ENCODE measurements at places on chromosomes 6 and 20.

DNA sequence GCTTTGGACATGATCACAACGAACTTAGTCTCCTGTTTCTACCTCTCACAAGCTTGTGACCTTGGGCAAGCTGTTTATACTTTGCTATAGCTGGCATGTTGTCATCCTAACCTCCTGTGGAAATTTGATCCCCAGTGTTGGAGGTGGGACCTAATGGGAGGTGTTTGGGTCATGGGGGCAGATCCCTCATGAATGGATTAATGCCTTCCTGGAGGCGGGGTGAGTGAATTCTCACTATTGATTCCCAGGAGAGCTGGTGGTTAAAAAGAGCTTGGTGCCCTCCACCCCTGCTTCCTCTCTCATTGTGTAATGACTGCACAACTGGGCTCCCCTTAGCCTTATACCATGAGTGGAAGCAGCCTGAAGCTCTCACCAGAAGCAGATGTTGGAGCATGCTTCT, 228.9 kb downstream of the HIVEP2 start:
- no peak for DNase-seq

GRCh38 chr6:57141451-57142177, 30.5 kb upstream of the BAG2 start:
- DNase-seq = no peak

GRCh38 chr6:168012431-168013249, 15.2 kb downstream of the KIF25 start:
- DNase-seq = no peak

GRCh38 chr6:125821825-125822281, 31.1 kb downstream of the NCOA7 start:
- no peak for DNase-seq

DNA sequence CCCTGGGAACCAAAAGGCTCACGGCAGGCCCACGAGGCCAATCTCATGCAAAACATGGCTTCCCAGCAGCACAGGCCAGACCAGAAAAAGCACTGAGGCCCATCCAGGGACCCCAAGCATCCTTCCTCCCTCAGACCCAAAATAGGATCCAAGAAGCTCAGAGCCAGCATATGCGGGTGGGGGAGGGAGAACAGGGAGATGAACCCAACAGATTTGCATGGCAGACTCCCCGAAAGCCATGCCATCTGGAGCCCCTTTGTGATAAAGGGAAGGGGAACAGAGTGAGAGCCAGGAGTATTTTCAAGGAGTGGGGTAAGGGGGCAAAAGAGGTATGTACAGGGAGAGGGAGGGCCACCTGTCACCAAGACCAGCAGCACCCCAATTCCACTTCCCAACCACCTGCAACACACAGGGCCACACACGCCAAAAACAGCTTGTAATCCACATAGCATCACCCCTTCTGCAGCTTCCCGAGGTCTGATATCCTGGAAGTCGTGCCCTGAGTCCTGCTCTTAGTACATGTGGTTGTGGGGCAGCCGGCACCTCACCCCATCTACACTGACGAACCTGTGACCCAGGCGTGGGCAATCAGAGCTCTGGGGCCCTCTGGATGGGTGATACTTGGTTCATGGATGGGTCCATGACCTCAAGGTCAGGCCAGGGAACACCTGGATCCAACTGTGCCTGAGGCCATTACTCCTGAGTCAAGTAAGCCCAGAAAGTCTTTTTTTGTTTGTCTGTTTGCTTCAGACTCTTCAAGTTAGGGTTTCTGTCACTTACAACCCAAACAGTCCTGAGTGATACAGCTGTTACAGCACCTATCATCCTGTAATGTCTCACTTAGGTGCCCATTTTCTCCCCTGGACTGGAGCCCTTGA, 24.4 kb downstream of the PREX1 start:
- DNase-seq = no peak

GRCh38 chr6:166927935-166928643, 28.3 kb downstream of the RNASET2 start:
- peak; percentile 1 for DNase-seq

GRCh38 chr6:55941702-55942101, 66.3 kb upstream of the BMP5 start:
- DNase-seq = no peak

Data from CD4-positive, alpha-beta T cell treated with Interleukin-17A for 4 hours (primary cell).